ENCODE measurements at places on chromosomes 4 and X.

GRCh38 chrX:85765651-85766050, 281.7 kb downstream of the CHM start:
- DNase-seq: no peak

- no peak for DNase-seq
Measured at GRCh38 chrX:134443020-134443419, 16.9 kb upstream of the HPRT1 start.

DNA sequence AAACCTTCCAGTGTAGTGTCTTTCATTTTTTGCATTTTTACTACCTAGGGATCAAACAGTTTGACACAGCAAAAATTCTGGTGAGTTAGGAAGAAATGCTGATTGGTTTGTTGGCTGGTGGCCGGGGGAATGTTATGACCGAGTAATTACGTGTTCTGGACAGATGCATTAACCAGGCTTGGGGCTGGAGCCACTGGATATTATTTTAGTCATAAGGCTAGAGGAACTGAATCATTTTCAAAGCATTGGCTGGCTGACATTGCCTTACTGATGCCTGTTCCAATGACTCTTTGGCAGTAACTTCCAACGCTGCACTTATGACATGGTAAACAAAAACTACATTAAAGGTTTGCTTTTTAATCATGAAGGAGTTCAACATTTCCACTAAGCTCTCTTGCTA, 84.6 kb downstream of the FBXO8 start:
- DNase-seq: no peak

GRCh38 chr4:80073473-80074008, 512 bp upstream of the ANTXR2 start:
- DNase-seq: no peak

- no peak for DNase-seq
Measured at GRCh38 chr4:2583517-2583916, 47.1 kb downstream of the FAM193A start.

DNA sequence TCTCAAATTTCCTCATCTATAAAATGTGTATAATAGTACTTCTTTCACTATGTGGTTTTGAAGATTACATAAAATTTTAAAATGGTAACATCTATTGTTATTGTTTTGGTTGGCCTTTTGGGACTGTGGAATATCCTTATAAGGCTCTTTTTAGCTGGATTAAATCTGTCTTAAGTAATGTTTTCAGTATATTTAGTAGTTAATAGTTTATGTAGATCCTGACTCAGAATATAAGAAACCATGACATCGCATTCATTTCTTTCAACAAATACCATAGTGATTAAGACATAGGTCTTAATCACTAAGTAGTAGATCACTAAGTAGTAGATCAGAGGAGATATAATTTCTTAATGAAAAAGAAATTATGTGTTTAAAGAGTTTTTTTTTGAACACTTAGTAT, 48.5 kb downstream of the MRPL1 start:
- no peak for DNase-seq

GRCh38 chrX:72009731-72010130, 99.1 kb downstream of the NHSL2 start:
- no peak for DNase-seq

GRCh38 chr4:139655116-139655515, 10.5 kb upstream of the MGST2 start:
- DNase-seq: peak; percentile 26

Measured in glutamatergic neuron (in vitro differentiated cells).